ENCODE measurements at places on chromosomes 13 and 19.

DNA sequence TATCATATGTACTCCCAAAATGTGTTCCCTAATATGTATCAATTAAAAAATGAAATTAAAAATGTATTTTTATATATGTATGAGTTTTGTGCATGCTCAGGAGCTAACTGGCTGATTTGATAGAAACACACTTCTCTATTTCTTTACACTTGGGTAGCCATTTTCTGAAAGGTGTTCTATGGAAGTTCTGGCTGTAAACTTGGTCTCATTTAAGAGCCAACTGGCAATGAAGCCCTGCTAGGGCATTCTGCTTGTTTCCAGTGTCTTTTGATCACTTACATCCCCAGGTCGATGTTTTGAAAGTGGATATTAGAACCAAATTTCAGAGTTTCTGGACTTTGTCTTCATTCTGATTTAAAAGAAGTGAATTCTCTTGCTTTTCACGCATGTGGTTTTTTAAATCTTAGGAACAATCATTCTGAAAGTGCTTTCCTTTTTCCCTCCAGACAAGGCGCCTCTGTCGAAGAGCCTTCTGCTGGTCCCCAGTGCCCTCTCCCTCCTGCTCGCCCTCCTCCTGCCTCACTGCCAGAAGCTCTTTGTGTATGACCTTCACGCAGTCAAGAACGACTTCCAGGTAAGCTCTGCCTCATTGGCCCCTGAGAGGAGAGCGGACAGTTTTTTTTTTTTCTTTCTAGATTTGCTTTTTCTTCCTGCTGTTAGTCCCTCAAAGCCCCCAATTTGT lies 20.1 kb downstream of the GPR18 start:
- DNase-seq, result no peak

DNA sequence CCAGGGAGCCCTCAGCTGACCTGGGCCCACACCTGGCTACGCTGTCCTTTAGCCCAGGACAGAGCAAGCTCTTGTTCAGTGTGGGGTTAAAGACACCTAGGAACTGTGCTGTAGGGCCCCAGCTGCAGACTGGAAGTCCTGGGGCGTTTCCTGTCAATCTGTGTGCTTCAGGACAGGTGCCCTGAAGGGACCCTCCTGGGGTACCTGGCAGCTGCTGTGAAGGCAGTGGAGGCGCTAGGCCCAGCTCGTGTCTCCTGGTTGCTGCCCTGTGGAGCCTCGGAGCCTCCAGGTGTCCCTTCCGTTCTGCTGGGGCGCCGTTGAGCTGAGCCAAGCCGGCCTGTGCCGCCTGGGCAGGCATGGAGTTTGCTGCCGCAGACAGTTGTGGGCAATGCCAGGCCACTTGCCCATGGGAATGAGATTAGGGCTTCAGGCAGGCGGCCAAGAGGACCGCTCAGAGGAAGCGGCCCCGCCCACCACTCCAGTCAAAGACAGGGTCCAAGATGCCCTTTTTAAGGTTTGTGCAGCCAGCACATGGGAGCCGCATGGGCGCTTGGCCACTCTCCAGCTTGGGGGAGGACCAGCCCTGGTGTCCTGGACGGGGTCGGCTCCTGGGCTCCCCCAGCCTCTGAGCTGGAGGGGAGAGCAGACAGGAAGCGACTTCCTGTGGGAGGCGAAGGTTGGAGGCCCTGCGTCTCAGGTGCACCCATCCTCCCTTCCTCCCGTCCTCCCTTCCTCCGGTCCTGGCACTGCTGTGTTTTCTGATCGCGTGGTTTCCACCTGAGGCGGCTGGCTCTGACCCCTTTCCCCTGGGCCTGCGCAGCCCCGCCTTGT lies 4.0 kb downstream of the PTBP1 start:
- DNase-seq, result no peak

DNA sequence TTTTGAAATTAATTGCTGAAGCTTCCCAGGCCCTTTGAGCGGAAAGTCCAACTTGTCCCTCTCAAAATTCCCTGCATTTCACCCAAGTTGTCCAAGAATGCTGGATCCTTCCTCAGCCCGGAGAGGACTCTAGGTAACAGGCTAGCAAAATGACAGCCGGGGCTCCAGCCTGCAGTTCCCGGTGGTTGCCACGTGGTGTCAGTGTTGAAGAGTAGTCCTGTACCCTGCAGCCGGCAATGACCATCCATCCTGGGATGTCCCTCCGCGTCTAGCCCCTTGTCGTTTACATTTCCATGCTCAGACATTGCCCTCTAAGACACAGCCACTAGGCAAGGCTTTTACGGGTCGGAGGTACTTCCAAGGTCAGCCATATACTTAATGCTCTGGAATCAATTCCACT lies 31.4 kb upstream of the MTIF3 start:
- peak; percentile 89 for DNase-seq

DNA sequence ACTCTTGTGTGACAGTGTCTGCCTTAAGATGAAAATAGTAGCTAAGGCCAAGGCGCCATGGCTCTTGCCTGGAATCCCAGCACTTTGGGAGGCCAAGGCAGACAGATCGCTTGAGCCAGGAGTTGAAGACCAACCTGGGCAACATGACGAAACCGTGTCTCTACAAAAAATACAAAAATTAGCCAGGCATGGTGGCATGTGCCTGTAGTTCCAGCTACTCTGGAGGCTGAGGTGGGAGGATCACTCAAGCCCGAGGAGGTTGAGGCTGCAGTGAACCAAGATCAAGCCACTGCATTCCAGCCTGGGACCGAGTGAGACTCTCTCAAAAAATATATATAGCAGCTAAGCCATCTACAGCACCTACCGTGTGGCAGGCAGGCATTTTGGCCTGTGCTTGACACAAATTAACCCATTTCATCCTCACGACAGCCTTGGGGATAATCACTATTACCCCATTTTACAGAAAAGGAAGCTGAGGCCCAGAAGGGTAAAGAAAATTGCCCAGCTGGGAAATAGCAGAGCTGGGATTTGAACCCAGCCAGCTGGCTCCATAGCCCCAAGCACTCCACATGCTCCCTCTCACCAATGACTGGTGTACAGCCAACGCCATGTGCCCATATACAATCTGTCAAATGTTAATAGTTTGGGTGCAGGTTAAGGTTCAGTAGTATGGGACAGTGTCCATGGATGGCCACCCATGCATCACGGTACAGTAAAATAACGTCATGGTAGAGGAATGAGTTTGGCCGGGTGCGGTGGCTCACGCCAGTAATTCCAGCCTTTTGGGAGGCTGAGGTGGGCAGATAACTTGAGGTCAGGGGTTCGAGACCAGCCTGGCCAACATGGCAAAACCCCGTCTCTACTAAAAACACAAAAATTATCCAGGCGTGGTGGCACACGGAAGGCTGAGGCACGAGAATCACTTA lies 3.1 kb downstream of the SLC1A5 start:
- DNase-seq, result no peak

DNA sequence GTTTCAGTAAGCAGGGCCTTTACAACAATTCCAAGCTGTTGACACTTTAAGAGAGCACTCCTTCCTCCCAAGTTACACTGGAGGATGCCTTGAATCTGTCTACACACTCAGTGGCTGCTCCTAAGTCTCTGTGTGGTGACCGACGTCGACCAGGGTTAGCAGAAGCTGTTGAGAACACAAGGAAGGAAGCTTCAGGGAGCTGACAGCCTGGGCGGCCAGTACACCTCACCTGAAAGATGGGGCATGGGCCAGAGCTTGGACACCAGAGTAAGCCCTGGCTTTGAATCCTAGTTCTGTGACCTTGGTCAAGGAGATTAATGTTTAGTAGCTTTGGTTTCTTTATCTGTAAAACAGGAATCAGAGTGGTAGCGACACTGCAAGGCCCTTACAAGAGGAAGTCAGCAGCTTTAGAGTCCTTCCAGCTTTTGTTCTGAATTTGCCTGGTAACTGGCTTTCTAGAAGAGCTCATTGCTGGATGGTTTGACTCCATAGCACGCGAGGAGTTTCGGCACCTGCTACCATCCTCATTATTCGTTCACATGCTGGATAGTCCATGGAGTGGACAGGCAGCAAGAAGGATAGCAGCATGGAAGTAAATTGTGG lies 214.2 kb downstream of the FGF9 start:
- DNase-seq, result no peak

DNA sequence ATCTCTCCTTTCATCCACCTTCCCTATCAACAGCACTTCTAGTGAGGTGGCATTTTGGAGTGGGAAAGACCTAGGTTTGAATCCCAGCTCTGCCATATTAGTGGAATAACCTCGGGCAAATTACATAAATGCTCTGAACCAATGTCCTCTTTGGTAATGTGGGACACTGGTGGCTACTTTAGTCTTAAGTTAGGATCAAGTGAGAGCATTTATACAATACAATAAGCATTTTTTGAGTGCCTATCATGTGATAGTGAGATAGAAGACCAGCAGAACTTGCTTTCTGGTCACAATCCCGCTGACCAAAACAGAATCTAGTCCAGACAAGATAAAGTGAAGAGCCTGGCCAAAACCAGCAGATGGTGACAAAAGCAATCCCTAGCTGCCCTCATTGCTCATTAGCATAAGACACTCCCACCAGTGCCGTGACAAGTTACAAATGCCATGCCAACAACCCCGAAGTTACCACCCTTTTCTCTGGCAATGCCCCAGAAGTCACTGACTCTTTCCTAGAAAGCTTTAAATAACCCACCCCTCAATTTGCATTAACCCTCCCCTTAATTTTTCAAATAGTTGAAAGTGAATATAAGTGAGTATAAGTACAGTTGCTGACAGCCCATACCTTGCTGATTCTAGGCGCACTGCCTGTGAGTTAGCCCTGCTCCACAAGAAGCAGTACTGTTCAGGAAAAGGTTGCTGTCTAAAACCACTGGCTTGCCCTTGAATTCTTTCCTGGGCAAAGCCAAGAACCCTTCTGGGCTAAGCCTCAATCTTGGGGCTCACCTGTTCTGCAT lies 28.9 kb upstream of the KPNA3 start:
- no peak for DNase-seq

- DNase-seq, result no peak
These were observed 69.0 kb upstream of the DOCK9 start for GRCh38 chr13:99046851-99047250.

- DNase-seq, result no peak
These were observed 167.8 kb downstream of the ABCC4 start for GRCh38 chr13:95133498-95133897.

- no peak for DNase-seq
These were observed 170.9 kb upstream of the ZNF507 start for GRCh38 chr19:32174386-32175113.

GRCh38 chr19:37928527-37929286 lies 21.7 kb downstream of the SIPA1L3 start:
- no peak for DNase-seq

DNA sequence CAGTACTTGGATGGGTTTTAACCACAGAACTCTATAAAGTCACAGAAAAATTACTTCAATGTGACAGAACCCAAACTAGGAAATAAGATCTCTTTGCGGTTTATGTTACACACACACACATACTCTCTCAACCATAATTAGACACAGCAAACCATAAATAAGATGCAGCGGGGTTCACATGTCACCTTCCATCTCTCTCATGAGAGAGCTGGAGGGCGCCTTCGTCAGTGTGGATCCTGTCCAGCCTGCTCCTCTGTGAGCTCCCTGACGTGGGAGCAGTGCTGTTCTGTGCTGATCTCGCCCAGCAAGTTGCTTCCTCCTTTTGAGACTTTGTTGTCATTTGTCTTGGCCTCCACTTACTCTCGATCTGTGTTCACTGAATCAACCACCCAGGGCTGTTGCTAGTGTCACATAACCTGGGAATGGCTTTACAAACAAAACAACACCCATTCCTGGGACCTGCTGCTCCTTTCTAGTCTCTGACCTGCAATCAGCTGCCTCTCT lies 204.9 kb upstream of the KL start:
- no peak for DNase-seq

DNA sequence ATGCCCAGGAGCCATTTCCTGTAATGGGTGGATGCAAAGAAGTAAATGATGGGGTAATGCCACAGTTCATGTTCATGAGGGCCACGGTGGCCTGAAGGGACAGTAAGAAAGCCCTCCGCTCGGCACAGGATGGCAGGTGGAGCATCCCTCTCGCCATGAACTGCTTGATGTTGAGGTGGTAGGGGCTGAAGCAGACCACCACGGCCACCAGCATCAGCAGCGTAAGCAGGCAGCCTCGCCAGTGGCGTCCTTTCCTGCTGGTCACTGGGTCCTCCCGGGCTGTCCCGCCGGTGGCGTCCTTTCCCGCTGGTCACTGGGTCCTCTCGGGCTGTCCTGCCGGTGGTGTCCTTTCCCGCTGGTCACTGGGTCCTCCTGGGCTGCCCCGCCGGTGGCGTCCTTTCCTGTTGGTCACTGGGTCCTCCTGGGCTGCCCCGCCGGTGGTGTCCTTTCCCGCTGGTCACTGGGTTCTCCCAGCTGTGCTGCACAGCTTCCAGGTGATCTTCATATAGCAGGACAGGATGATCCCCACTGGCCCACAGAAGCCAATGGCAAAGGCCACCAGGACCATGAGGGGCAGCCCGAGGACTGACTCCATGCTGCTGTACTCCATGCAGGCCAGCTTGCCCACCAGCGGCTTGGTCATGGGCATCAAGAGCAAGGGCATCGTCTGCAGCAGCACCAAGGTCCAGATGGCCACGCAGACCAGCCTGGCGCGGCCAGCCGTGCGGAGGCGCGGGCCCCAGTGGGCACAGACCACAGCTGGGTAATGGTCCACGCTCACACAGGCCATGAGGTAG lies 93.2 kb upstream of the TM9SF2 start:
- DNase-seq, result no peak

- DNase-seq, result peak; percentile 30
These were observed 723.9 kb downstream of the GPC5 start for GRCh38 chr13:92122186-92122853.

GRCh38 chr13:97310809-97311436 lies 88.8 kb downstream of the MBNL2 start:
- no peak for DNase-seq

GRCh38 chr13:109741966-109742365 lies 44.4 kb downstream of the IRS2 start:
- DNase-seq, result no peak

GRCh38 chr13:26557051-26557392 lies 461 bp upstream of the WASF3 start:
- DNase-seq, result no peak

- DNase-seq, result no peak
These were observed 4.6 kb upstream of the ERFL start for GRCh38 chr19:41932720-41933332.

- DNase-seq, result no peak
These were observed 9.2 kb downstream of the SCAF1 start for GRCh38 chr19:49651029-49651819.

DNA sequence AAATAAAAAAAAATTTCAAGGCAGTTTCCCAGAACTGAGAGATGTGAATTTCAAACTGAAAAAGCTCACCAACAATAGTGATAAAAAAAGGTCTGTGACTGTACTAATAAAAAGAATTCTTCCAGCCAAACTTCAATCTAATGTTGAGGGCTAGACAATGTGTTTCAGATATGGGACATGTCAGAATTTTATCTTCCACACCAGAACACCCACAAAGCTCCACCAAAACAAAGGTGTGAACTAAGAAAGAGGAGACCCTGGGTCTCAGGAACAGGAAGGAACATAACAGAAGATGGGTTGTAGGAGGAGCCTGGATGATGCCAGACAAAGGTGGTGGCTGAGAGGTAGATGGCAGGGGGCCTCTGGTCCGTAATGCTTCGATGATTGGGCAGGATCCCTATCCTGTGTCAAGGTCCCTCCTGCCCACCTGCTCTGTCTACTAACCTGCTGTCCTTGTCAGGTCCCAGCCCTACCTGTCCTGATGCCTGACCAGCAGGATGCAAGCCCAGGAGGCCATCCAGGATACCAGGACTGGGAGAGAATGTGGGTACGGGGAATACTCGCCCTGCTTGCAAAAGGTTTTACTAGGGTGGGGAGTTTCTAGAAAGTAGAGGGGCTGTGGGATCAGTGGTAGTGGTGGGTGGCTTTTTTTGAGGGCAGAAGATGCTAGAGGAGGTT lies 4.5 kb downstream of the MZF1 start:
- no peak for DNase-seq
